ENCODE measurements at places on chromosomes 7 and 10.
A peak's percentile ranks its signal among the peaks of the same experiment; 100 is the strongest.

DNA sequence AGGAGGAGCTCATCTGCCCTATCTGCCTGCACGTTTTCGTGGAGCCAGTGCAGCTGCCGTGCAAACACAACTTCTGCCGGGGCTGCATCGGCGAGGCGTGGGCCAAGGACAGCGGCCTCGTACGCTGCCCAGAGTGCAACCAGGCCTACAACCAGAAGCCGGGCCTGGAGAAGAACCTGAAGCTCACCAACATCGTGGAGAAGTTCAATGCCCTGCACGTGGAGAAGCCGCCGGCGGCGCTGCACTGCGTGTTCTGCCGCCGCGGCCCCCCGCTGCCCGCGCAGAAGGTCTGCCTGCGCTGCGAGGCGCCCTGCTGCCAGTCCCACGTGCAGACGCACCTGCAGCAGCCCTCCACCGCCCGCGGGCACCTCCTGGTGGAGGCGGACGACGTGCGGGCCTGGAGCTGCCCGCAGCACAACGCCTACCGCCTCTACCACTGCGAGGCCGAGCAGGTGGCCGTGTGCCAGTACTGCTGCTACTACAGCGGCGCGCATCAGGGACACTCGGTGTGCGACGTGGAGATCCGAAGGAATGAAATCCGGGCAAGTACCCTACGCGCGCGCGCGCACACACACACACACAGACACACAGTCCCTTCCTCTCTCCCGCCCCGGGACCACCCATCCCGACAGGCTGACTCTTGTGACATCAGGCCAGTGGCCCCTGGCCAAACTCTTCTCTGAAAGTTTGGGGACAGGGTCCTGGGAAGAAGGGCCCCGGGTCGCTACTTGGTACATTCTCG is 538 bp downstream of the TRIM8 start:
- DNase-seq = peak; percentile 88

DNA sequence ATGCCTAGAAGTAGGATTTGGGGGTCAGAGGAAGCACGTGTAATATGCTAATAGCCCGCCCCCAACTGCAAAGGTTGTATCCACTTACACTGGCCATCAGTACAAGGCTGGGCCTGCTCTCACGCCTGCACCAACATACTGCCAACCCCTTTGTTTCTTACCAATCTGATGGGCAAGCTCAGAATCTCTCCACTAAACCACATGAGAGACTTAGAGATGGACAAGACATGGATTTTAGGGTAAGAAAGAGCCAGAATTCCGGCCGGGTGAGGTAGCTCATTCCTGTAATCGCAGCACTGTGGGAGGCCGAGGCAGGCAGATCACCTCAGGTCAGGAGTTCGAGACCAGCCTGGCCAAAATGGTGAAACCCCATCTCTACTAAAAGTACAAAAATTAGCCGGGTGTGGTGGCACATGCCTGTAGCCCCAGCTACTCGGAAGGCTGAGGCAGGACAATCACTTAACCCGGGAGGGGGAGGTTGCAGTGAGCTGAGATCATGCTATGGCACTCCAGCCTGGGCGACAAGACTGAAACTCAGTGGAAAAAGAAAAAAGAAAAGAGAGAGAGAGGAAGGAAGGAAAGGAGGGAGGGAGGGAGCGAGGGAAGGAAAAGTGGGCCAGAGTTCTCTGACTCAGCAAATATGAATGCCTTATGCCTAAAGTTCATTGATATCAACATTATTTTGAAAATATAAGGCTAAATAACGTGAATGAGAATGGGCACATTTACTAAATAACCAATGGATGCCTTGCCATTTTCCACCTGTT is 162.2 kb downstream of the SLIT1 start:
- DNase-seq = no peak

DNA sequence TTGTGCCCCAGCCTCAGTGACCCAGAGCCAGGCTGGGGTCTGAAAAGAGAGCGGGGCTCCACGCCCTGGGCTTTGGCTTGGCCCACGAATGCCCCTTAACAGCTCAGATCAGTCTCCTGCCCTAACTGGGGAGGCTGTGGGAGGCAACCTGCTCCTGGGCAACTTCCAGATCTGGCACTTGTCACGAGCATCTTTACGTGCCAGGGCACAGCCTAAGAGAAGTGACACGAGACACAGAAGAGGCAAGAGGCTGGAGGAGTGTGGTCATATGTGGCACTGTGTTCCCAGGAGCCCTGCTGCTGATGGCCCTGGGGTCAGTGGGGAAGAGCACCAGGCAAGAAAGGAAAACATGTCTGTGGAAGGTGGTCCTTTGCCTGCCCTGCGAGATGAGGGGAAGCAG is 97.8 kb upstream of the BTBD16 start:
- no peak for DNase-seq

- no peak for DNase-seq
These were observed 25.3 kb upstream of the CUX1 start for GRCh38 chr7:101792051-101792681.

DNA sequence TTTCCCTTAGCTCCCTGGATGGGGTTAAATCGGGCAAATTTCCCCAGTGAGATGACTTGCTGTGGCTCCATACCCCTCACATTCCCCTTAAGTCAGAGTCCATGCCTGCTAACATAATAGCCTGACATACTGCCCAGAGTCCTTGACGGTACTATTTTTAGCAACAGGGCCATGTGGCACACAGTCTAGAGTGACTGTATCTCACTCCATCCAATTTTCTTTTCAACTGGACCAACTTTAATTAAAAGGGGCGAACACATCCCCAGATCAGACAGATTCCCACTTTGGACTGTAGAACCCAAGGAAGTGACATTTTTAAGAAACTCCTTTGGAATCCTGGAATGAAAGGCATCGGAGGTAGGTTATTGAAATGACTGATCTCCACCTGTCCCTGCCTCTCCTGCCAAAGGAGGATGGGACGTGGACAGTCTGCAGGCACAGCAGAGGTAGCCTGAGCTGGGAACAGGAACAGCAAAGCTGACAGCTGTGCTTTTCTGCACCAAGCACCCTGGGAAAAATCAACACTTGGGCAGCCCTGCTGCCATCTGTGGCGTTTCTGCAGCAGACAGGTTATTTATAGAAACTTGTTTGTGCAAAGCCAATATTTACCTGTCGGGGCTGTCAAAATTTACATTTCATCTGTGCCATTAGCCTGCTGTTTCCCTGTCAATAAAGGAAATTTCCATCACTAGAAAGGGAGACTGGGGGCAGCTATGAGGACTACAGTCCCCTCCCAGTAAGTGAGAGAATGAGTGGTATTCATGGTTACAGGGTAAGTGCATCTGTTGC is 221.5 kb upstream of the AOAH start:
- no peak for DNase-seq

DNA sequence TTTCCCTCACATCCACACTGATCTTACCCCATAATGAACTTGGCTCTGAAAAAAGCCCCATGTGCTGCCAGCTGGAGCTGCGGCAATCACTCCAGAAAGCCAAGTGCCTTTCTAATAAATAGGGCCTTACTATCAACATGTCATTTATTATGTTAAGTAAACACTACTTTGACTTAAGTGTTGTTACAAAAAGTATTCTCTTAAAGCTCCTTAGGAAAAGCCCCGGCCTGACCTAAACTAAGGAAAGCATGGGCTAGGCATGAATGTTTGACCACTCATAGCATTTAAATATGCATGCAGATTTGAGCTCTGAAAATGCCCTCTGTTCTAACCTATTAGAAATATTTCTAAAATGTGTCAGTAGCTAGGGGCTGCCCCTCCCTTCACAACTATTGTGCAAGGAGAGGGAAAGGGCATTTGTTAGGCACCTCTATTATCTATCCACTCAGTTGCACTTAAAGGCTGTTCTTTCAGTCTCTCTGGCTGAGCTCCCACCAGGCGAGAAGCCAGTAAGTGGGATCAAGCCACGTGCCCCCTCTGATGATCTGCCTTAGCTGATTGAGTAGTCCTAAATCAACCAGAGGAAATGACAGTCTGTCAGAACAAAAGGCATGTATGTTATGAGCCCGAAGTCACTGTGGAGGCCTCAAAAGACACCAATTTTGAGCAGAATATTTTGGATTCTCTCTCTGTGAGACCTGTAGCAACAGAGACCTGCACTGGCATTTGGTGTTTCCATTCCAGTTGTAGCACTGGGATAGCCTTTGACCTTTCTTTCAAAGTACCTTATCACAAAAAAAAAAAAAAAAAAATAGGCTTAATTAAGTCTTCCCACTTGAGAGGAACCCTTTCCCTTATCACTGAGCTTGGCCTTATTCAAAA is 77.1 kb downstream of the ITGB8 start:
- DNase-seq = no peak

- DNase-seq = no peak
These were observed 51.6 kb downstream of the ARMH3 start for GRCh38 chr10:102004376-102004775.

DNA sequence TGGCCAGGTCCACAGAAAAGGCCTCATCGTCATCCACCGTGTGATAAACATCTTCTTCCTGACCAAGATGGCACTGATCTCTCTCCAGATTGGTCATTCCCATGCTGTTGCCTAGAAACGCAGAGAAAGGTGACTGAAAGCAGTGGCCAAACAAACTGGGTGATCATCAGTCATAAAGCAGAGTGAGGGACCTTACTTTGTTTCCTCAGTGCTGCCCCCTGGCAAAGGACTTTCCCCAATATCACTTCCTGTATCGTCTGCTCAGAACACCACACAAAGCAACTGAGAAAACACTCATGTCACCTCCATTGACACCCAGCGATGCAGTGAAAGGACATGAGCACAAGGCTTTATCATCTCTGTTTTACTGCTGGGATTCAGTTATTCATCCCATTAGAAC is 40.0 kb upstream of the TM9SF3 start:
- DNase-seq = no peak

GRCh38 chr10:83164156-83164555 is 975.2 kb upstream of the GHITM start:
- no peak for DNase-seq

GRCh38 chr10:96910488-96911395 is 78.6 kb downstream of the LCOR start:
- DNase-seq = no peak
